ENCODE measurements at places on chromosomes 16 and 17. TPM values are rescaled to one million over a fixed set of nuclear protein-coding genes. Genes with fewer than 3 reads are reported as not detected.

Gene TOP3A
- total RNA-seq, result 31.8 TPM

Gene SPN
- 147 TPM for total RNA-seq

Gene PRR29
- total RNA-seq, result 3.3 TPM

Gene GNG13
- not detected for total RNA-seq

Gene PTGES3L
- total RNA-seq, result not detected

Gene SETD1A
- total RNA-seq, result 31.3 TPM

Gene EPN2
- 7.2 TPM for total RNA-seq

Gene MEIOC
- not detected for total RNA-seq

Gene DDX5
- total RNA-seq, result 2,533 TPM

Gene SGCA
- total RNA-seq, result not detected

Gene GCGR
- not detected for total RNA-seq

Gene TMC7
- not detected for total RNA-seq

Gene KCNJ16
- total RNA-seq, result not detected

Gene FBXL16
- total RNA-seq, result 35.3 TPM

Gene AKAP1
- total RNA-seq, result 25.8 TPM

Gene RAC3
- total RNA-seq, result 3.1 TPM

Gene TSPOAP1
- 32.8 TPM for total RNA-seq

Gene KRTAP2-3
- not detected for total RNA-seq

Gene TIMP2
- total RNA-seq, result 4.1 TPM

Gene CBFB
- total RNA-seq, result 85.4 TPM

Gene SLC46A1
- 0.99 TPM for total RNA-seq

Gene CCL1
- not detected for total RNA-seq

Gene GPRC5B
- total RNA-seq, result 2.9 TPM
